Activated T-cell treated with anti-CD3 and anti-CD28 coated beads for 24 hours (primary cell): ENCODE measurements at places on chromosomes 5 and 9.
A peak's percentile ranks its signal among the peaks of the same experiment; 100 is the strongest.

GRCh38 chr5:100434815-100435214, 100.4 kb upstream of the FAM174A start:
- DNase-seq = no peak

- no peak for DNase-seq
These were observed 31.4 kb downstream of the KCTD16 start for GRCh38 chr5:144202072-144202471.

- no peak for DNase-seq
These were observed 274.4 kb downstream of the MAN2A1 start for GRCh38 chr5:109964136-109964535.

DNA sequence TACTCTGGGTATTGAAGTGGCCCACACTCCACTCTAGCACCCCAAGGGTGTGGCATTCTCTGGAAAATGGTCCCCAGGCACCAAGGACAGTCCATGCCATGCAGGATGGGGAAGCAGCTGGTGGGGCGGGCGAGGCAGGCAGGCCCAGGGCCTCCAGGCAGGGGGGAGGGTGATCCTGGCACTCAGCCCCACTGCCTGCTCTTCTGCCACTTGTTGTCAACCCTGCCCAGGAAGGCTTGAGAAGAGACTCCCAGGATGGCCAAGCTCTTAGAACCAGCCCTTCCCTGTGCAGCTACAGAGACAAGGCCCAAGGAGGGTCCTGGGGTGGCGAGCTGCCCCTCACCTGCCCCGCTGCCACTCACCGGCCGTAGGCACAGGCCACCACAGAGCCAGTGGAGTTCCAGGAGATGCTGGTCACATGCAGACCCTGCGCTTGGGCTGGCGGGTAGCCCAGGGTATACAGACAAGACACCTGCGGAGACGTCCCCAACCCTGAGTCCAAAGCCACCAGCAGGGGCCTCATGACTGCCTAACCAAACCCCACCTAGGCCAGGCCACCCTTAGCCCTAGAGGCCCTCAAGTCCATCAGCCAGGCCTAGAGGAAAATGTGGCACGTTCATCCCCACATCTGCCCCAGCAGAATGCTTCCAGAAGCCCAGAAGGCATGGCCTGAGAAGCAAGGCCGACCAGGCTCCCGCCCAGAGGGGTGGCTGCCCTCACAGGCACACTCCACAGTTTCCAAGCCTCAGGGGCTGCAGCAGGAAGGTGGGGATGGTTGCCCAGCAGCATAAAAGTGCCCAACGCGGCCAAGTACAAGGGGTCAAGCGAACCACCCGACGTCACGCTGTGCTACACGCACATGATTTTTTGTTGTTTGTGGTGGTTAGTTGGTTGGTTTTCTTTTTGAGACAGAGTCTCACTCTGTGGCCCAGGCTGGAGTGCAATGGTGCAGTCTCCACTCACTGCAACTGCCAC, 19.8 kb downstream of the DYNC2I2 start:
- no peak for DNase-seq

DNA sequence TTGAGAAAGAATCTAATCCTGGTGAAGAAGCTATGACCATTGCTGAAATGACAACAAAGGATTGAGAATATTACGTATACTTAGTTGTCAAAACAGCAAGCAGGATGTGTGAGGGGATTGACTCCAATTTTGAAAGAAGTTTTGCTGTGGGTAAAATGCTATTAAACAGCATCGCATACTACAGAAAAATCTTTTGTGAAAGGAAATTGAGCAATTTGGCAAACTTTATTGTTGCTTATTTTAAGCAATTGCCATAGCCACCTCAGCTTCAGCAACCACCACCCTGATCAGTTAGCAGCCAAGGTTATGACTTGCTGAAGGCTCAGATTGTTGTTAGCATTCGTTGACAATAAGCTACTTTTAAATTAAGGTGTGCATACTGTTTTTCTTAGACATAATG, 22.5 kb upstream of the ARL14EPL start:
- no peak for DNase-seq

DNA sequence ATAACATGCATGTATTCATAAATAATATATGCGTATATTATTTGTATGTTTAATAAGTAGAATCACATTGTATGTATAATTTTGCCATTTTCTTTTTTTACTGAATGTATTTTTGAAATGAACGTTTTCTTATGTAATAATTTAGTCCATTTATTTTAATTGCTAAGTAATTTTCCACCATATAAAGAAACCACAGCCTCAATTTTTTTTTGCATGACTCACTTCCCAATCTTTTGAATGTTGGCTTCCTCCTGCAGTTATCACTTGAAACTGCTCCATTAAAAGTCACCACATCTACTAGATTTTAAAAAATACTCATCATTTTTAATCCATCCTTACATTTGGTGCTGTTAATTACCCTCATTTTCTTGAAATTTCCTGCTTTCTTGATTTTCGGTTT, 363.3 kb upstream of the MEF2C start:
- no peak for DNase-seq

GRCh38 chr5:95823738-95824609, 1.4 kb upstream of the GLRX start:
- DNase-seq = peak; percentile 30

GRCh38 chr9:127393645-127394044, 3.3 kb upstream of the SLC2A8 start:
- no peak for DNase-seq

DNA sequence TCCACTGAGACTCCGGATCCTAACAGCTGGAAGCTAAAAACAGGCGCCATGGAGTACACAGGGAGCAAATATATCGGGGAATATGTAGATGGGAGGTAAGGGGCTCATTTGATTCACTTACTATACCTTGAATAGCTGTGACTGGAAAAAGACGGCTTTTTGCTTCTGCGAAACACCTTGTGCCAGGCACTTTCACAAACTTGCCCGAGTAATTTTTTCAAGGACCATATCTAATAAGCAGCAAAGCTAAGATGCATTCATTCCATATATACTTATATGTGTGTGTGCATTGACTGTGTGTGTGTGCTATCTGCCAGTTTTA, 178 bp downstream of the MORN5 start:
- no peak for DNase-seq

GRCh38 chr9:17330097-17330496, 195.3 kb downstream of the CNTLN start:
- no peak for DNase-seq
